ENCODE measurements at places on chromosomes 13 and 19.
A peak's percentile ranks its signal among the peaks of the same experiment; 100 is the strongest.

- DNase-seq = no peak
Observed at GRCh38 chr19:34732612-34733211, 1.3 kb upstream of the ZNF181 start.

GRCh38 chr13:75442736-75443234, 39.2 kb downstream of the TBC1D4 start:
- DNase-seq = no peak

- DNase-seq = no peak
Observed at GRCh38 chr13:100089465-100090032, 656 bp downstream of the PCCA start.

GRCh38 chr19:32661318-32661717, 13.7 kb downstream of the ANKRD27 start:
- DNase-seq = no peak

DNA sequence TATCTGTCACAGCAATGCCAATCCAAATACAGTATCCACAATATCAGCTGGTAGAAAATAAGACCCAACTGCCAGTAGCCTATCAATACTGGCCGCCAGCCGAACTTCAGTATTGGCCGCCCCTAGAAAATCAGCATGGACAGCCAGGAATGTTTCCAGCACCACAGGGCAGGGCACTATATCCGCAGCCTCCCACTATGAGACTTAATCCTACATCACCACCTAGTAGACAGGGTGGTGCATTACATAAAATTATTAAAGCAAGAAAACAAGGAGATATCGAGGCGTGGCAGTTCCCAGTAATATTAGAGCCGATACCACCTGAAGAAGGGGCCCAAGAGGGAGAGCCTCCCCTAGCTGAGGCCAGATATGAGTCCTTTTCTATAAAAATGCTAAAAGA, 111.3 kb downstream of the ZNF486 start:
- peak; percentile 3 for DNase-seq

DNA sequence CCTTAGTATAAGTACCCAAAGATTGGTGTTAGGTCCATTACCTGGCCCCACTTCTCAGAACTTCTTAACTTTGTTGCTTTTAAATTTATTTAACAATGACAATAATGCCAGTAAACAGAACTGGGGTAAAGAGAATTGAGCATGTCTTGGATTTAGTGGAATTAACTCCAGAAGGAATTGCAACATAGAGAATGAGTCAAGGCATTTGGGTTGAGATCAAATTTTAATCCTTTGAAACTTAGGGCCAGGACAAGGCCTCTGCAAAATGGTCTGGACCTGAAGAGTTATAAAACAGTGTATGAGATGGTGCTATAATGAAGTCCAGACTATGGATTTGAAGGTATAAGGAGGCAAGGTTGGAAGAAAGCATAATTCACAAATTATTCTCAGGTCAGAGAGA, 1030.4 kb downstream of the SLITRK5 start:
- no peak for DNase-seq

GRCh38 chr13:38348861-38349389, 726 bp upstream of the UFM1 start:
- DNase-seq = peak; percentile 23

- no peak for DNase-seq
Observed at GRCh38 chr13:41434831-41435520, 22.4 kb upstream of the RGCC start.

DNA sequence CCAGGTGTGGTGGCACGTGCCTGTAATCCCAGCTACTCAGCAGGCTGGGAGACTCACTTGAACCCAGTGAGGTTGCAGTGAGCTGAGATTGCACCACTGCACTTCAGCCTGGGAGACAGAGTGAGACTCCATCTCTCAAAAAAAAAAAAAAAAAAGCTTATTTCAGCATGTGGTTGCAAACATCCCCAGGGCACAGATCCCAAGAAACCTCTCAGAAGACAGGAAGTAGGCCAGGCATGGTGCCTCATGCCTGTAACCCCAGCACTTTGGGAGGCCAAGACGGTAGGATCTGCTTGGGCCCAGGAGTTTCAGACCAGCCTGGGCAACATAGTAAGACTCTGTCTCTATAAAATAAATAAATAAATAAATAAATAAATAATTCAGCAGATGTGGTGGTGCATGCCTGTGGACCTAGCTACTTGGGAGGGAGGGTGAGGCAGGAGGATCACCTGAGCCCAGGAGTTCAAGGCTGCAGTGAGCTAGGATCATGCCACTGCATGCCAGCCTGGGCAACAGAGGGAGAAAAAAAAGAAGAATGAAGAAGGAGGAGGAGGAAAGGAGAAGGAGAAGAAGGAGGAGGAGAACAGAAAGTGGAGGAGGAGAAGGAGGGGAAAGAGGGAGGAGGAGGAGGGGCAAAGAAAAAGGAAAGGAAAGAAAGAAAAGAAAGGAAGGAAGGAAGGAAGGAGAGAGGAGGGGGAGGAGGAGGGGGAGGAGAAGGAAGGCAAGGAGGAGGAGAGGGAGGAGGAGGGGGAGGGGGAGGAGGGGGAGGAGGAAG, 4.3 kb upstream of the LRRC8E start:
- no peak for DNase-seq

DNA sequence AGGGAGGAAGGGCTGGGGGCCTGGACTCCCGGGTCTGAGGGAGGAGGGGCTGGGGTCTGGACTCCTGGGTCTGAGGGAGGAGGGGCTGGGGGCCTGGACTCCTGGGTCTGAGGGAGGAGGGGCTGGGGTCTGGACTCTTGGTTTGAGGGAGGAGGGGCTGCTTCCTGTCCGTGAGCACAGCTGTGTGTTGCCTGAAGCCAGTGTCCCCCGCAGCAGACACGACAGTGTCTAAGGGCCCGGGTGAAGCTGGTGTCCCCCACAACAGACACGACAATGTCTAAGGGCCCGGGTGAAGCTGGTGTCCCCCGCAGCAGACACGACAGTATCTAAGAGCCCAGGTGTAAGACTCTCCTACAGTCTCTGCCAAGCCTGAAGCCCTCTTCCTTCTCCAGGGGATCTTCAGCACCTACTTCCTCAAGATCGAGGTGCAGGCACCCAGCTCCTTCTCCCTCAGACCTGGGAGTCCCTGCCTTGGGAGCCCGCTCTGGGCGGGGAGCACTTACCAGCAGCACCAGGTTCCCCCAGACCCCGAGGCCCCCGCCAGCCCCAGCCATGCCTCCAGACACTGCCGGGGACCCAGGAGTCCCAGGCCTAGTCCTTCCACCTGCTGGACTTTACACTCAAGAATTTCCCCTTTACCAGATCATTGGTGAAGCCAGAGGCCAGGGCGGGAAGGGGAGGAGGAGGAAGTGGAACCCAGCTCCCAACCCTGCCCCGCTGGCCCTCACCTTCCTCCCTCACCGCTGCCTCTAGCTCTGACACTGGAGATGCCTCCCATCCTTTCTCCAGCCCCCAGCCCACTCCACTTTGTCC, at the start of gene PTPRH:
TSS of gene PTPRH (minus strand) at position 622 of the 813 bp plus-strand sequence. CDS start at position 554, 68 bp downstream.
- DNase-seq = no peak

DNA sequence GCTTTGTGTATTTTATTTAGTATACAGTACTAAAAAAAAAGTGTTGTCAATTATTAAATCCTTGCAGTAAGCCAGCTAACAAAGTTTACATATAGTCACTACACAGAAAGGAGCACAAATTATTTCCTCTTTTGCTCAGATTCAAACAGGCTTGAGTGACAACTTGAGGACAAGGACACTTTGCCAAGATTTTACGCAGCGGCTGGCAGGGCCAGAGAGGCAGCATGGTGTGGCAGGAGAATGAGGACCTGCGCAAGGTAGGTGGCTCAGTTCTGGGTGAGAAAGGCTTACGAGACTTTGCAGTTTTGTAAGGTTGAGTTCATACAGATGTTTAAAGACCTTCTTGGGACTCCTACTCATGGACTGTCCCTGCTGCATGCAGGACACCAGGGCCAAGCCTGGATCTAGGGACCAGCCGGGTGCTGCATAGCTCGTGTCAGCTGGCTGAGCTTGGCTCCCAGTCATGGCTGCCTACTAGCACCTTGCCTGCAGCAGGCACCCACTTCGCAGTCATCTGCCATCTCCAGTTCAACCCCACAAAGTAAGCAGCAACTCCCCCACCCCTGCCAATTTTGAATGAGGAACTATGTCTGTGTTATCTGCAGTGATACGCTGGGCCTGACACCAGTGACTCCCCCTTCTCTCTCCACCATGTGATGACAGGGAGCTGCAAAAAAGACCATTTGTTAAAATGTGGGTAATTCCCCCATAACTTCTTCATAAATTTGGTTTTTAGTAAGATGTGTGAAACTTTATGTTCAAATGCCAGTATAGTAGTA, 3.7 kb upstream of the TUBA3C start:
- DNase-seq = no peak

- no peak for DNase-seq
Observed at GRCh38 chr13:35512271-35512920, 35.9 kb upstream of the MAB21L1 start.

DNA sequence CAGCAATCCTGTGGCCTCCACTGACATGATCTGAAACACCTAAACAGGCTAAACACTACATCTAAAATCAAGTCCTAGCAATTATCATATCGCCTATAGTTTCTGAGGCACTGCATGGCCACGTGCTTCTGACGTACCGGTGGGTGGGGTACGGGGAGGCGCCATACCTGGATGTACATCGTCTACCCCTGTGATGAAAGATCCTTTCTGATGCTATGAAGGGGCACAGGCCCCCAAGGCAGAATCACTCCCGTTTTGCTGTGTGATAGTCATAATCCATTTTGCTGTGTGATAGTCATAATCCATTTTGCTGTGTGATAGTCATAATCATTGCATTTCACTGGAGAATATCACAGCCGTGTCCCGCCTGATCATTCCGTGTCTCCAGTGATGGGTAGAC, 118.7 kb upstream of the SOX1 start:
- no peak for DNase-seq

GRCh38 chr13:59229861-59230260, 933.9 kb downstream of the DIAPH3 start:
- DNase-seq = no peak

GRCh38 chr13:47678201-47678968, 322.7 kb downstream of the SUCLA2 start:
- no peak for DNase-seq

- DNase-seq = no peak
Observed at GRCh38 chr19:49415102-49415809, 8.0 kb downstream of the PTH2 start.

- DNase-seq = no peak
Observed at GRCh38 chr13:51479199-51479523, 26.3 kb upstream of the INTS6 start.

DNA sequence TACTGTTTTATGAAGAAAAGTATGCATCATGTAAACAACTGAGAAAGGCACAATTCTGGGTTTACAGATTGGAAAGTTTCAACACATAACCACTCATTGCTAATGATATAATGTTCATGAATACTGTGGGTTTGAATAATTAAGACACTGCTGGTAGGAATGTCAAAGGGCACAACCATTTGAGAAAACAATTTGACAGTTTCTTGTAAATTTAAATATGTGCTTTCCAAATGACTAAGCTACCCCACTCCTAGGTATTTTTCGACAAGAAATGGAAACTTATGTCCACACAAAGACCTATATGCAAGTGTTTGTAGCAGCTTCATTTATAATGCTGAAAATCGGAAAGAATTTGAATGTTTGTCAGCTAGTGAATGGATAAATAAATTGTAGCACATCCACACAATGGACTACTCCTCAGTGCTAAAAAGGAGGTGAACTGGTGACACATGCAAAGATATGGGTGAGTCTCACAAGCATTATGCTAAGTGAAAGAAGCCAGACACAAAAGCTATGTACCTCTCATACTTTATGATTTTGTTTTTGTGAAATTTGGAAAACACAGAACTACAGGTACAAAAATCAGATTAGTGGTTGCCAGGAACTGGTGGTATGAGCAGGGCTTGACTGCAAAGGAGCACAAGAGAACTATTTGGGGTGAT, 44.8 kb upstream of the FLT1 start:
- DNase-seq = no peak

DNA sequence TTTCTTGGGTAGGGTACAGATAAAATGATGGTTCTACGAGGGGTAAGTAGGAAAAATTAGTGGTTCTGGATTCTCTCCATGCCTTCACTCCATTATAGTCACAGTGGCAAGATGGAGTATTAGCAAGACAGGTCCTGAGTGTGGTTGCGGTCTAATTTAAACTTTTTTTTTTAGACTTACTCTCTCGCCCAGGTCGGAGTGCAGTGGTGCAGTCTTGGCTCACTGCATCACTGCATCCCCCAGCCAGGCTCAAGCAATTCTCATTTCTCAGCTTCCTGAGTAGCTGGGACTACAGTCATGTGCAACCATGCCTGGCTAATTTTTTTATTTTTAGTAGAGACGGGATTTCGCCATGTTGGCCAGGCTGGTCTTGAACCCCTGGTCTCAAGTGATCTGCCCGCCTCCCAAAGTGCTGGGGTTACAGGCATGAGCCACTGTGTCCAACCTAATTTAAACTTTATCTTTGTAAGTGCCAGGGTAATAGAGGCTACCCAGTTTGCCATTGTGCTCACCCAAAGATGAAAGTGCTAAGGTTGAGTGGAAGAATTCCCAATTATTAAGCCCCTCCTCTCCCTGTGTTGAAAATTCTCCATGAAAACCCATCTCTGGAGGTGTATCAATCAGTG, 135.6 kb downstream of the TM9SF2 start:
- no peak for DNase-seq

GRCh38 chr19:22335716-22336115, 49.5 kb downstream of the ZNF729 start:
- DNase-seq = no peak

DNA sequence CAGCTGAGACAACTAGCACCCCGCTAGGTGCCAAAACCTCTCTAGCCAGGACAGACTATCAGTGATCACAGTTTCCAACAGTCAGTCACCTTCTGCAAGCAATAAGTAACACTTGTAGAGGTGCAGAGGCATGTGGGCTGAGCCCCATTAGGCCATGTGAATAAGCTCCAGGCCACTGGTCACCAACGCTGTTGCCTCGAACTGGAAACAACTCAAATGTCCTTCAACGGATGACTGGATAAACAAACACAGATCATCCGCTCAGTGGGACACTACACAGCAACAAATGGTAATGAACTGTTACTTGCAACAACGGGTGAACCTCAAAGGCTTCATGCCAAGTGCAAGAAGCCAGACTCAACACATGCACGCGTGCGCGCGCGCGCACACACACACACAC, 27.5 kb upstream of the TMEM160 start:
- no peak for DNase-seq

DNA sequence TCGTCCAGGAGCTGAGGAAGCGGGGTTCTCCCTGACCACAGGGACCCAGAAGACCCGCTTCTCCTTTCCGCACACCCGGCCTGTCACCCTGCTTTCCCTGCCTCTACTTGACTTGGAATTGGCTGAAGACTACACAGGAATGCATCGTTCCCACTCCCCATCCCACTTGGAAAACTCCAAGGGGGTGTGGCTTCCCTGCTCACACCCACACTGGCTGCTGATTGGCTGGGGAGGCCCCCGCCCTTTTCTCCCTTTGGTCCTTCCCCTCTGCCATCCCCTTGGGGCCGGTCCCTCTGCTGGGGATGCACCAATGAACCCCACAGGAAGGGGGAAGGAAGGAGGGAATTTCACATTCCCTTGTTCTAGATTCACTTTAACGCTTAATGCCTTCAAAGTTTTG, 18.9 kb downstream of the VASP start:
- DNase-seq = no peak

Data from activated naive CD8-positive, alpha-beta T cell treated with anti-CD3 and anti-CD28 coated beads for 36 hours (primary cell).